Activated CD4-positive, alpha-beta T cell treated with anti-CD3 and anti-CD28 coated beads, Interleukin-10, Interleukin-2, amounts not matched to agents 100 ng/mL and 50 ng/mL, durations not matched to agents 16 hours and 8 hours (primary cell): ENCODE measurements at places on chromosomes 6 and 20.

- peak; percentile 97 for DNase-seq
Observed at GRCh38 chr6:27809939-27810767, 102.0 kb downstream of the OR2B2 start.

DNA sequence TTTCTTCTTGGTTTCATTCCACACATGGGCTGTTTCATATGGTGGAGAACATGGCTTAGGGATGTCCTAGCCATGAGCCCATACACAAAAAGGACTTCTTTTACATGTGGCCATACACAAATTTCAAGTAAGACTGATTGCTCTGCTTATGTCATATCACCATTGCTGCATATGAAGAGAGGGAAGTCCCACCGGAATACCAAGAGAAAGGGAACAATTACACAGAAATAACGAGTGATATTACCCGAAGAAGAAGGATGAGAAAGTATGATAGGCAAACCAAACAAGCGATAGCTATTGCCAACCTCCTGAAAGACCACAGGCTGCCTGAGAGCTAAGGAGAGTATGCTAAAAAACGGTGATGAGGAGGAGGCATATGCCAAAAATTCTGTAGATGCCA is 70.5 kb upstream of the TNFRSF21 start:
- DNase-seq, result no peak

- no peak for DNase-seq
Observed at GRCh38 chr6:119602215-119603178, 252.9 kb upstream of the MAN1A1 start.

- no peak for DNase-seq
Observed at GRCh38 chr6:100430962-100431361, 33.8 kb downstream of the SIM1 start.
